NCI-H748 treated with DMSO at 0.1 percent for 48 hours (cell line): ENCODE measurements at places on chromosomes 5 and 9.

- no peak for DNase-seq
Measured at GRCh38 chr5:69502367-69502766, 9.8 kb downstream of the OCLN start.

DNA sequence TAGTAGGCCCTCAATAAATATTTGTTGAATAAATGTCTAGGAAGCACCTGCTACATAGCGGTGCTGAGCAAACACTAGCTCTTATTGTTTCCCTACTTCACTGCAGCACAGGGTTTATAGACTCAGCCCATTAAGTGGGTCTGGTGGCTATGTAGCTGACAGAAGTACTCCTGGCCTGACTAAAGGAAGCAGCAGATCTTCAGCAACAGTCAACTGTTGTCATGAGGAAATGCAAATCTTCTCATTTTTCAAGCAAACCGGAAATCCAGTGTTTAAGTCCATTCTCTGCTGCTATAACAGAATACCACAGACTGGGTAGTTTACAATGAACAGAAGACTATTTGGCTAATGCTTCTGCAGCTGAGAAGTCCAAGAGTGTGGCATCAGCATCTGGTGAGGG, 2.8 kb upstream of the TEX10 start:
- DNase-seq, result peak; percentile 2

DNA sequence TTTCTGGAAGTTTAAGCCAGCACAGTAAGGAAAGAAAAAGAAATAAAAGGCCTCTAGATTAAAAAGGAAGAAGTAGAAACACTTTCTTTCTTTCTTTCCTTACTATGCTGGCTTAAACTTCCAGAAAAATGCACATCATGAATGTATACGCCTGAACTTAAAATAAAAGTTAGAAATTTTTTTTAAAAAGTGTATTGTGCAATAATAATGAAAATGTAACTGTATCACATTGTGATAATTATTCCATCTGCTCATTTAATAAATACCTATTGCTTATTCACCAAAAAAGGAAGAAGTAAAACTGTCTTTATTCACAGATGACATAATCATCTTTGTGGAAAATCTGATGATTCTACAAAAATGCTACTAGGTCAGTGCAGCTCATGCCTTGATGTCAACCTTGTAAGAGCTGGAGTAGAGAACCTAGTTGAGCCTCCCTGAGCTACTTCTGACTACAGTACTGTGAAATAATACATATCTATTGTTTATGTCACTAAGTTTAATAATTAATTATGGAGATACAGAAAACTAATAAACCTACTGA, 49.4 kb downstream of the MCTP1 start:
- no peak for DNase-seq

DNA sequence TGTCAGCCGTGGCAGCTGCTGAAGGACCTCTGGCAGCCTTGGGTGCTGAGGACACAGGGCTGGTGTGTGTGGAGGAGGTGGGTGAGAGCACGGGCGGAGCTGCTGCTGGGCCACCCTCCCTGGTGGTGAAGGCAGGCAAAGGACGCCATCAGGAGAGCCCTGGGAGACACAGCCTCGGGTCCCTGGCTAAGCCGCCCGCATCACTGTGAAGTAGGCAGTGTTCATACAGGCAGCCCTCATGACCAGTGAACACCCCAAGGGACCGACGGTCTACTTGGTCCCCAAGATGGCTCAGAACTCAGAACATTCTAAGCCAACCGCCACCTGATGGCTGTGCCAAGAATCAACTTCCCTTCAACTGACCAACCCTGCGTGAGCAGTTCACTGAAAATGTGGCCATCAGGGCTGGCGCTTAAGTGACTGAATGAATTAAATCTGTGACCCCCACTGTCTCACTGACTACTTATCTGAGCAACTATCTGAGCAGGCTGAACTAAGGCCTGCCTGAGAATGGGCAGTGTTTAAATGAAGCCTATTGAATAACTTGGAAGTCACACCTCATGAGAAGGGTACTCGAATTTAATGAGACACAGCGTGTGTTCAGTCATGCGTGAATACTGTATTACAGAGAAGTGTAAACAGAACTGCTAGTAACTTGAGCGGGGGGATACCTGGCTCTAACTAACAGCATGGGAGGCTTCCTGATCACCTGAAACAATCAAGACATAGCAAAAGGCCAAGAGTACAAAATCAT, 54.7 kb upstream of the SIMC1 start:
- peak; percentile 97 for DNase-seq

- no peak for DNase-seq
Measured at GRCh38 chr5:155827949-155828348, 499.0 kb upstream of the SGCD start.

GRCh38 chr5:177393990-177394389, 6.5 kb downstream of the PFN3 start:
- DNase-seq, result no peak

DNA sequence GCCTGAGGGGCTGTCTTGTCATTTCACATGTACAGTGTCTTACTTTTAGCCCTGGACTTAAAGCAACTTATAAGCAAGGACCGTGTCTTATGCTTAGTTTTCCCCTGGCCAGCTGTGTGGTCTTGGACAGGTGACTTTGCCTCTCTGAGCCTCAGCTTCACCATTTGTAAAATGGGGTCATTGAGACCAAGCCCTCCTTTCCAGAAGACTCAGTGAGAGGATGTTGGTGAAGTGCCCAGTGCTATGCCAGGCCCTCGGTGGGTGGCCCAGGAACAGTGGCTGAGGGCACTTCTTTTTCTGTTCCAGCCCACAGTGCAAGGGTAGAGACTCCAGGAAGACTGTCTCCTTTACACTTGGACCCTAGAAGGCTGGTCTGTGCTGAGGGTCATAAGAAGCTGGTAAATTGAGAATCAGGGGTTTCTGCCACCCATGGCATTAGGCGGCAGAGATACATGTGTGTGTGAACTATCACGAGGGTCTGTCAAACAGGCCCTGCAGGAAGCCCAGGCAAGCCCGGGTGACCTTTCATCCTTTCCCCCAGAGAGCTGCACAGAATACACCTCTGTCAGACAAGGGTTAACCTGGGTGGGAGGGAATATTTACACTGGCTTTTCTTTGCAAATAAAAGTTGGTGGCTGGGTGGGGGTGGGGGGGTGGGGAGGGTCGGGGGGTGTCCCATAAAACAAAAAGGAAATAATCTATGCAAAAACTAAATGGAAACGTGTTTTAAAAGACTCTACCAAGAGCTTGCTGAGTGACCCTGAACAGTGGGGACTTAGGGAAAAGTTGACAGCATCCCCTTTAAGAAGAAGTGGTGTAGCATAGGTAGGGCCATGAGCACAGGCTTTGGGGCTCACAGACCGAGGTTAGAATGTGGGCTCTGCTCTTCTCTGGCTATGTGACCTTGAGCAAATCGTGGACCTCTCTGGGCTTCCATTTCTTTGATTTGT, 20.4 kb upstream of the KIF12 start:
- DNase-seq, result no peak

DNA sequence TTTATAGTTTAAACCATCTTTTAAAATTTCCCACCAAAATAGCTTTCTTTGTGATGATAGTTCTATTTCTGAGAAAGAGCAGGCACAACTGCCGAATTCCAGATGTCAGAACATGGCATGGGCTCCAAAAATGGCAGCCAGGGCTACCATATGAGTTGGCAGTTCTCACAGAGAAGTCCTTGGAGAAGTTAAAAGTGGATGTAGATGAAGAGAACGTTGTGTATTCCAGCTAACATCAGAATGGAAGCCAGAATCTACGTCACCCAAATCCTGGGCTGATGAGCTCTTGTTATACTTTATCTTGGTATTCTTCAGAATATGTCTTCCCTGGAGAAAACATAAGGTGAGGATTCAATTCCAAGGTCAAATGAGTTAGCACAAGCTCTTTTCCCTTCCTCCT, 66.9 kb upstream of the BASP1 start:
- no peak for DNase-seq

DNA sequence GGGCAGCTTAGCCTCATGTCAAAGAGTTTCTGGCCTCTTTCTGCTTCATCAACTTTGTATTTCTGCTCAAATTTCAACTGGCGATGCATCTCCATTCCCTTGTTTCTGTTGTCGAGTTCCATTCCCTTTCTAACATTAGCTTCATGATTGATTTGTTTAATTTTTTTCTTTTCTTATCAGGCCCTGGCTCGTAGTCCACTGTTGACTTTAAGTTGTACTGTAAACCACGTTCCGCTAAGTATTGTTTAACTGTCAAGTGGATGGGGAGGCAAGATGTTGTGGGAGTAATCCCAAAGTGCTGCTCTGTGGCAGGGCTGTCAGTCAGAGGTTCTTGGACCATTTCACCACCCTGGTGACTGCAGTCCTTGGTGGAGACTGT, 309.1 kb downstream of the PSAT1 start:
- no peak for DNase-seq

- no peak for DNase-seq
Measured at GRCh38 chr5:144377207-144377606, 206.5 kb downstream of the KCTD16 start.

DNA sequence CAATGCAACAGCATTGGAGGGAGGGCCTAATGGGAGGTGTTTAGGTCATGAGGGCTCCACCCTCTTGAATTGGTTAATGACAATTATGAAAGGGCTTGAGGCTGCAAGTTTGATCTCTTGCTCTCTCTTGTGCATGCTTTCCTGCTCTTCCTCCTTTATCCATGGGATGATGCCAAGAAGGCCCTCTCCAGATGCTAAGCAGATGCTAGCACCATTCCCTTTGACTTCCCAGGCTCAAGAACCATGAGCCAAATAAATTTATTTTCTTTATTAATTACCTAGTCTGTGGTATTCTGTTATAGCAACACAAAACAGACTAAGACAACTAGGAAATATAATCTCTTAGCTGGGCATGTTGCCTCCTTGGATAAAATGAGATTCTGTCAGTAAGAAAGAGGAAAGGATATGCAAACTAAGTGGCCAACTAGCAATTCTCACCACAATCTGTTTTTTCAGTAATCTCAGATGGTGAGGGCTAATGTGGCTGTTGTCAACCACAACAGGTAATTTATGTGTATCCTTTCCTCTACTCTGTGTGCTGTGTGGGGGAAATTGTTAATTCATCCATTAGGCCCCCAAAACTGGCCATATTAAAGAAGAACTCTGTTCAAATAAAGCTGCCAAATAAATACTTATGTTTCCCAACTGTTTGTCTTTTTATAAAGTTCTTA, 269.1 kb upstream of the CD180 start:
- no peak for DNase-seq

GRCh38 chr5:96946381-96946780, 10.5 kb downstream of the LNPEP start:
- no peak for DNase-seq

GRCh38 chr5:6699357-6699756, 13.9 kb upstream of the TENT4A start:
- no peak for DNase-seq

DNA sequence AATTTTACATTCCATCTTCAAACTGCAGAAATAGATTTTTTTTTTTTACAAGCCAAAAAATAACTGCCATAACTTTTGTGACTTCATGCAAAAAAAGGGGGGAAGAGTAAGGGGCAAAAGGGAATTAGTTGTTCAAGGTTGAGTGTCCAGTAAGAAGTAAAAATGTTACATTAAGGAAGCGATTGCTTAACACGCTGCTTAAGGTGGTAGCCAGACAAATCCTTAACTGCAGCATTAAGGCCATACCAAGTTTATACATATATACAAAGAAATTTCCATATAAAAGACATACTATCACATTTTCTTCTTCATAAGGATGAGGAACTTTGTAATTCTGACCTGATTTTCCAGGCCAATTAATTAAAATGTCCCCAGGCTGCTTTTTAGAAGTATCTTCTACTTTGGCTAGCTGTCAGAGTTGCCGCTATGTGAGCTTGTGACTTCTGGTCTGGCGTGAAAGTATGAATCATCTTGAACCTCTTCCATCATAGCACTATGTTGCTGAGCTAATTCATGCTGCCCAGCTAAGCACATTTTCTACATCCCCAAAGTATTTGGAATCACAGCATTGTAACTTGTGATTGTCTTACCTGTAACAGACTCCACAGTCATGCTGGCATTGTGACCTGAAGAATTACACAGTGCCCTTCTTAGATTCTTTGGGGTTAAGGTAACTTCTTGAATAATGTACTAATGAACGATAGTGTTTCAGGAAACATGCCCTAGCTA, 40.0 kb downstream of the G3BP1 start:
- no peak for DNase-seq
